ENCODE measurements at places on chromosomes 4 and X. TPM values are rescaled to one million over a fixed set of nuclear protein-coding genes. Genes with fewer than 3 reads are reported as not detected.

DNA sequence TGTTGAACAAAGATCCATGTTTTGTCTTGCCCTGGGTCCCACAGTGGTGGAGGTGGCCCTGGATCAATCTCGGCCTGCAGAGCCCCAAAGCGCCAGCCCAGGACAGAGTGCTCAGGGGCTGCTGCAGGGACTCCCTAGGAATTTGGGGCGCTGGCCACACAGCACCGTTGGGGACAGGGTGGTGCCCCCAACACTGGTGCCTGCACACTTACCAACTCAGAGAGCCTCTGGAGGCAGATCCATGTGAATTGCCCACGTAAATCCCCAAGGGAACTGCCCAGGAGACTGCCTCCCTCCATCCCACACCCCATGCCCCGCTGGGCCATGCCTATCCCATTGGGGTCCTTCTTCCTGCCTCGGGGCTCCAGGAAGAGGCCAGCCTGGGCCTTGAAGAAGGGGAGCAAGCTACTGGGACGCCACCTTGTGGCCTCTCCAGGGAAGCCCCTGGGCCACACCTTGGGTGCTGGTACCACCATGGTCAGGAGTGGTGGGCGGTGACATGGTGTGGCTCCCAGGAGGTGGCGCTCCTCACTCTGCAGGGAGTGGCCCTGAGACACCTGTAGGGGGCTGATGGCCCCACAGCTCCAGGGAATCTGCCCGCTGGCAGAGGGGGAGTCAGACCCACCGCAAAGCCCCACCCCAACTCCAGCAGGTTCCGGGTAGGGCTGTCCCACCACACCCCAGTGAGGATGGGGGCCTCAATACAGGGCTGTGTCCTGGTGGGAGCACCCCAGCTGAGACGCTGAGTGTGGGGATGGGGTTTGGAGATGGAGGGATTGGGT, 22.8 kb downstream of the CFAP99 start:
- peak; percentile 70 for DNase-seq

- peak; percentile 47 for DNase-seq
Observed at GRCh38 chrX:51336584-51336983, 4.0 kb downstream of the NUDT10 start.

DNA sequence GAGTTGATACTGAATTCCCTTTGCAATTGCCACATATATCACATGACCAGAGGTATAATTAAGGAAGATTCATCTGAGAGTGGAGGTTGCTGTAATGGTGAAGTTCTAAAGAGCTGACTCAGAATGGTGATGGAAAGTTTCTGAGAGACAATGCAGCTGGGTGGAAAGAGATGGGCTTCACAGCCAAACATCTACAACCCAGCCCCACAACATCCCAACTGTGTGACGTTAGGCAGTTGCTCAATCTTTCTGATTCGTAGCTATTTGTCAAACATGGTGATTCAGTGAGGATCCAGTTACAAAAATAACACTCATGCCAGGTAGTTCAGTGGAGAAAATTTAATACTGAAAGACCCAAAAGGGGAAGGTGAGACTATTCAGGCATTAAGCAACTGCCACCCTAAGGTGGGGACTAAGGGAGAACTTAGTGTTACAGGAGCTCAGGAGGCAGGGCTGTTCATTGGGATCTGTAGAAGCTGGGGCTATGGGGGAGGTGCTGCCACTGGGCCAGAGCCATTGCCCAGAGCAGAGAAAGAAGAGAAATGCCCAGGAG, 6.9 kb upstream of the AFF1 start:
- DNase-seq, result peak; percentile 95

GRCh38 chrX:154308108-154308946, 12.7 kb downstream of the TKTL1 start:
- DNase-seq, result peak; percentile 73

DNA sequence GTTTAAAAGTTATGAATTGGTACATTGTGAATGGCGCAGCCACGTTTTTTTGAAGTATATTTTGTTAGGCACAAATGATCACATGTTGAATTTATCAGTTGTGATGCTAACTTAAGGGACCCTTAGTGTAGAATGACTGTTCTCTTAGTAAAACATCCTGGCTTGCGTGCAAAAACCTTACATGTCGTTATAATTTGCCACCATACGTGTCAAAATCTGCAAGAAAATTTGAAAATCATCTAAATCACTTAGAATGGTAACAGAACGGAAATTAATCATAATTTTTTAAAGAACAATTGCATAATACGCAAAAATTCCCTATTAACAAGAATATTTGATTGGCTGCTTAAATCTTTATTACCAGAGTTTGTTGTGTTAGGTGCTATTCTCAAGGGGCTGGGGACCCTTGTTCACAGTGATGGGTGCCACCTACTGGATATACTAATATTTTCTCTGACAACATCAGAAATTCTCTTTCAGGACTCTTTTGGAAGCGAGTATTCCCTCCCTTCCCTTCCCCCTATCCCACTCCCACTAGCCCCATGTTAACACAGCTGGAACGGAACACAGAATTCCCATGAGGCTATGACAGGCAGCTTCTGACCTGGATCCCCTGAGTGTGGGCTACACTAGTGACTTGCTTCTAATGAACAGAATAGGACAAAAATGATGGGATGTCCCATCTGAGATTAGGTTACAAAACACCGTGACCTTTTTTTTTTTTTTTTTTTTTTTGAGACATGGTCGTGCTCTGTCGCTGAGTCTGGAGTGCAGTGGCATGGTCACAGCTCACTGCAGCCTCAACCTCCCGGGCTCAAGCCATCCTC, 71.8 kb downstream of the SUPT20HL2 start:
- DNase-seq, result peak; percentile 49

Gene TLL1
- total RNA-seq, result 4.8 TPM

Gene RRH
- total RNA-seq, result 0.18 TPM

Gene VCX
- total RNA-seq, result not detected

Gene CLNK
- total RNA-seq, result not detected

Gene XK
- 7.7 TPM for total RNA-seq

DNA sequence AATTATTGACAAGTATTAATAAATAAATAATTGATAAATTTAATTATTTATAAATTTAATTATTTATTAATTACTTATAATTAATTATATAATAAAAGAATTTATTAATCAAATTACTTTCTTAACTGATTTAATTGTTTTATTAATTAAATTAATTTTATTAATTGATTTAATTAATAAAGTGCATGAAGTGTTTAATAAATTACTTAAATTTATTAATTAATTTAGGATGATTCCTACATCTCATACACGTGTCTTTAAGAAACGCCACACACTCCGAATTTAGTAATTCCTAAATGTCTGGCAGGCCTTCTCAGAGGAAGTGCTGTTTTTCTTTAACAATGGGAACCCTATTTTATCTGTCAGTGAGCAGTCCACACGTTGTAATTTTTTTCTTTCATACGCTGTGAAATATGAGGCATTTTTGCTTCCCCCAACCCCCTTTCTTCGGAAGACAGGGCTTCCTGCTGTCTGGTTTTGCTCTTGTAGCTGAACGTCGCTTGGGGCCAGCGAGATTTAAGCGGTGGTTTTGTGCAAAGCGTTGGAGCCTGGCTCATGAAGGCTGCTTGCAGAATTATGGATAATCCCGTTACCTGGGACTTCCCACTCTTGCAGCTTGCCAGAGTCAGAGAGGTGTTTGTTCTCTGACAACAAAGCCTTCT, 46.8 kb downstream of the CRLF2 start:
- no peak for DNase-seq

Gene SATL1
- not detected for total RNA-seq

Gene XAGE1A
- total RNA-seq, result not detected

Gene ASB11
- total RNA-seq, result not detected

Gene TCEAL9
- total RNA-seq, result 46.8 TPM

GRCh38 chrX:84240848-84241565, 53.0 kb upstream of the RPS6KA6 start:
- DNase-seq, result no peak

DNA sequence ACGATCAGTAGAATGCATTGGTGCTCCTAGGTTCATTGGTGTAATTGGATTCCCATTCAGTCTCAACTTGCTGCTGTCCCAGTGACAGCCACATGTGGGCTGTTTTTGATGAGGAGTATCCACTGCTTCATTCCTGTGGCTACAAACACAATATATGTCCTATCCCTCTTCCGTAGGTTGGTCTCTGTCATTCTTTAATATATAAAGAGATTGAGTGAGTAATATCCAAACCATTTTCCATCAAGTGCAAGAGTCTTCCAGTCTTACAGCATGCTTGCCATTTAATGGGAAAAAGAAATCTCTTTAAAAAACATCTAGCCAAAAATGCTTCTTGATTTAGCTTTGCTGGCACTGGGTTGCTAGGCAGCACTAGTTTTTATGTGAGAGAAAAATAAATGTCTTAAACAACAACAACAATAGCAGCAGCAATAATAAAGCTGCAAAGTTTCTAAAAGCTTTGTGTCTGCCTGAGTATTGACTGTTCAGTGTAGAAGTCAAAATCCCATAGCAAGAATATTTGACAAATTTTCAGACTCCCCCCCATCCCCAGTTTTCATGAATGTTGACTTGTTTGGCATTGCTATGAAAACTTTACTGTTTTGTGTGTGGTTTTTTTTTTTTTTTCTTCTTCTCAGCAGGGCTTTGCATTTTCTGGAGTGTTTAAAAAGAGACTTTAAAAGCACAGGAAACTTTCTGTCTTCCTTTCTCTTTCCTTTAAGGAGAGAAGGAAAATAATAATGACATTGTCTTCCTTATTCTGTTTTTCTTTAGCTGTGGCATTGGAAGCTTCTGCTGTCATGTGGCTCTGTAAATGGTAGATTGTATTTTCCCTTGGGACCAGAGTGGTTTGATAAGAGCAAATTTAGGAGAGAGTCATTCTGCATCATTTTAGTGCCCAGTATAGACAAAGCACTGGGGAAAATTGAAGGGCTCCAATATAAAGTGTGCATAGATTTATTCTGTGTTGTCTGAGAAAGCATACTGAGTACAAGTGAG, 244.3 kb downstream of the ARHGAP10 start:
- no peak for DNase-seq

DNA sequence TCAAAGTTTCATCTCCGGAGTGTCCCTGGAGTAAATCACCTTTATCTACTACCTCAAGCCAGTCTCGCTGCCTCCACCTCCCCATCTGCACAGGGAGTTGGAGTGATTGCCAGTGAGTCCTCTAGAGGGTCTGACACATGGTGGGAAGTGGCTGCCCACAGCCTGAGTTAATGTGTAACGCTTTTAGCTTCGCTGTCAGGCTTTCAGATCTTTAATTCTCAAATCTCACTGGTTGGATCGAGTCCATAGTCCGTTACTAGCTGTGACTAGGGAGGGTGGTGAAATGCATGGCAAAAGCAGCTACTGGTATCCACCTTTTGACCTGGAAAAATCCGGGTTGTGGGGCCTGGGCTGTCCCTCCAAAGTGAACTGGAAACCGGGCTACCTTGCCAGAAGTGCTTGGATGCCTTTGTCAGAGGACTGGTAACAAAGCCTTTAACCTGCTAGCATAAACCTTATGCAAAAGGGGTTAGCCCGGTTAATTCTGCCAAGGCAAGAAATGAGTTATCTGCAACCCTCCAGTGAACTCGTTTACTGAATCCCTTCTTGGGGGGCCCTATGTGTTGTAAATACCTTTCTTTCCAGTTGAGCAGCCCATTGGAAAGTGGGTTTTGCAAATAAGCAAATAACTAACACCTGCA, 5.1 kb upstream of the WDR1 start:
- no peak for DNase-seq

DNA sequence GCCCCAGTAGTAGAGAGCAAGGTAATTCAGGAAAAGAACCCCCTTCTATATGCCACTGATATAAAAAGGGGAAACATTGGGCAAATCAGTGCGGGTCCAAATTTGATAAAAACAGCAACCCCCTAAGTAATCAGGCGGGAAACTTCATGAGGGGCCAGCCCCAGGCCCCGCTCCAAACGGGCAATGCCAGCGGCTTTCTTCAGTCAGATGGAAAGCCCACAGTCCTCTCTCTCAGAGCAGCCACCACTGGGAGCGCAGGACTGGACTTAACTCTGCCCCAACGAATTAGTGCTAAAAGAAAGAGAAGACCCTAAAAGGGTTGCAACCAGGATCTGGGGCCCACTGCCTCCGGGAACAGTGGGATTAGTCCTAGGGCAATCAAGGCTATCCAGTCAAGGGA, 9.9 kb downstream of the MAGEA11 start:
- no peak for DNase-seq

Gene NR3C2
- total RNA-seq, result 1.2 TPM

DNA sequence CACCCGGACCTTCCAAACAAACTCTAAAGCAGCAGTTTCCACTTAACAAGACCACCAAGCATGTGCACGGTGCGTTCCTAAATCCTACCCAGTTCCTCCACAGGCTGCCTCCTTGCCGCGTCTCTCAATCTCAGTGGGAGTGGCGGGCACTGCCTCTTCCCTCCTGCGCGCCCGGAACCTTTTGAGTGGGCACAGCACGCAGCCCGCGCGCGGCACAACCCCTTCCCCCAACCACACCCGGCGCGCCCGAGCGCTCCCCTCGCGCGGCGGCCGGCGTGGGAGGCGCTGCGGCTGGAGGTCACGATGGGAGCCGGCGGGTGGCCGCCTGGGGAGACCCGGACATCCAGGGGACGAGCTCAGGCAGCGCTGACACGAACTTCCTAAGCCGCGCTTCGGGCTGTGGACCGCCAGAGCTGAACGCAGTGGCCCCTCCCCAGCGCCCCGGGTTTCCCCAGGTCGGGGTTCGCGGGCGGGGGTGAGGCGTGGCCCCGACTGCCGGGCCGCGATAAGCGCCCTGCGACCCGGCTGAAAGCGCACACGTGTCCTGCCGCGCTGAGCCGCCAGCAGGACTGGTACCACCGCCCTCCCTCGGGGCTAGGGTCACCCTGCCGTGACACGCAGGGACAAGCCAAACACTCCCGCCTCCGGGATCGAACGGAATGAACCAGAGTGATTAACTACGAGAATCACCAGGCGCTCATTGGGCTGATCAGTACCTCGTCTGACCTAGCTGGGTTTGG, at the start of gene ABCG2:
Gene ABCG2, minus strand, starts transcription at position 151 of the 740 bp plus-strand sequence. CDS start 18,644 bp downstream, outside the sequence.
- no peak for DNase-seq

GRCh38 chr4:77989968-77990367, 67.2 kb upstream of the FRAS1 start:
- no peak for DNase-seq

Gene DCX
- not detected for total RNA-seq

GRCh38 chr4:57605376-57605775, 495.2 kb upstream of the IGFBP7 start:
- DNase-seq, result no peak

DNA sequence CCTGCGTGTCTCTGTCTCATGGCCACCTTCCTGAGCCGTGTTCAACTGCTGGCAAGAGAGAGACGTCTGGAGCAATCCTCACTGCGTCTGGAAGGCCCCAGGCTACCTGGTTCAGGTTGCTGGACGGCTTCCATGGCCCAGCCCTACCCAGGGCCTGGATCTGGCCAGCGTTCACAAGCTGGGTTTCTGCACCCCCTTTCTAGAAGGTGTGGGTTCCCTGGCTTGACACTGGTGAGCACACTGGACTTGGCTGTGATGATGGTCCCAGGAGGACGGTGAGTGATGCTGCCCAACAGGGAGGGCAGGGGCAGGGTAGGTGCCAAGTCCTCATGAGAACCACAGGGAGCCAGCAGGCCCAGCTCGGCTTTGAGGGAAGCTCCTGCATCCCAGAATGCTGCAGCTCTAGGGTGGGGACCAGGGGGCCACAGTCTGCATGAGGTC, 63.4 kb downstream of the HTRA3 start:
- no peak for DNase-seq

Gene CXCL5
- total RNA-seq, result 0.55 TPM

GRCh38 chrX:1610166-1610565, 4.7 kb upstream of the ASMT start:
- DNase-seq, result no peak
